ENCODE measurements at places on chromosomes 3 and 15.

DNA sequence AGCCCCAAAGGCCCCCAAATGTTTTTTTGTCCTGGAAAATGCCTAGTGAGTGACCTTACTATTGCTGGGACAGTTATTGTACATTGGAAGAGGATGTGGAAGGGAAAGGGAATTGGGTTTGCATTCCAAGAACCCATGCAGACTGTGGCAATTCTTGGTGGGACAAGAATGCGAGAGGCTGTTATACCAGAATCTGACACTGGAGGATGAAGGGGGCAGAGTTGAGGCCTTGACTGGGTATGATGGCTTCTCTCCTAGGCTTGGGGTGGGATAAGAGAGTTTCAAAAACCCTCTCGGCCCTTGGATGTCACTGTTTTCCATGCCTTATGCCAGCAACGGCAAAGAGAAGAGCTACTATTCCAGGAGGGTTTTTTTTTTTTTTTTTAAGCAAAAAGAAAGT is 25.3 kb downstream of the IL16 start:
- no peaks in the 10 kb centered on the region for H3K4me1 ChIP-seq
- H3K27ac ChIP-seq: no peak overlapping the region
- DNase-seq: no peak
- H3K27me3 ChIP-seq: no peaks in the 10 kb centered on the region

GRCh38 chr15:68730471-68730919 is 90.2 kb downstream of the ANP32A start:
- no peak overlapping the region for H3K4me3 ChIP-seq
- no peak overlapping the region for H3K27ac ChIP-seq
- H3K36me3 ChIP-seq: no peaks in the 10 kb centered on the region
- H3K27me3 ChIP-seq: no peaks in the 10 kb centered on the region
- peaks cover 16% of the 10 kb centered on the region for H3K4me1 ChIP-seq

- peak overlapping the region; percentile 43 for H3K27ac ChIP-seq
- H3K4me3 ChIP-seq: no peak overlapping the region
- H3K36me3 ChIP-seq: no peaks in the 10 kb centered on the region
- no peak for DNase-seq
- peaks cover 10% of the 10 kb centered on the region for H3K4me1 ChIP-seq
- no peaks in the 10 kb centered on the region for H3K27me3 ChIP-seq
These were observed 72.0 kb downstream of the CCR4 start for GRCh38 chr3:33023176-33024136.

- DNase-seq: no peak
- no peaks in the 10 kb centered on the region for H3K27me3 ChIP-seq
These were observed 42.0 kb upstream of the CFAP161 start for GRCh38 chr15:81091889-81092558.

- H3K27ac ChIP-seq: no peak overlapping the region
- no peak overlapping the region for H3K4me3 ChIP-seq
- no peak for DNase-seq
- no peaks in the 10 kb centered on the region for H3K36me3 ChIP-seq
- H3K27me3 ChIP-seq: no peaks in the 10 kb centered on the region
These were observed 30.8 kb downstream of the B3GNT5 start for GRCh38 chr3:183283886-183284285.

DNA sequence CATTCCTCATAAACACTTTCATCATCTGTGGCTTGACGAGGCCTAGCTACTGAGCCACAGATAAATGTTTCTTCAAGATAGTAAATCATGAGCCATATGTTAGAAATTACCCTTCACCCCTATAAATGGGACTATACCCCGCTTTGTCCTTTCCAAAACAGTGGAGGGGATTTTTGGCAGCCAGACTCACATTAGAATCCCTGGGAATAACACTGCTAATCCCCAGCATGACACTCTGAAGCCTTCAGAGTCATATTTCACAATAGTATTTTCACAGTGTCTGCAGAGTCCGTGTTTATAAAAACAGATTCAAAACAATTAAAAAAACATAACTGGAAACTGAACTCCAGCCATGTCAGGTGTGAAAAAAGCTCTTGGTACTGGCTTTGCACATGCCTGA is 271.6 kb downstream of the ERC2 start:
- no peaks in the 10 kb centered on the region for H3K27me3 ChIP-seq
- H3K4me1 ChIP-seq: no peaks in the 10 kb centered on the region
- no peak overlapping the region for H3K27ac ChIP-seq
- no peaks in the 10 kb centered on the region for H3K36me3 ChIP-seq
- no peak overlapping the region for H3K4me3 ChIP-seq

GRCh38 chr3:16177962-16178627 is 3.6 kb downstream of the GALNT15 start:
- no peaks in the 10 kb centered on the region for H3K36me3 ChIP-seq
- no peaks in the 10 kb centered on the region for H3K4me1 ChIP-seq
- no peak overlapping the region for H3K4me3 ChIP-seq
- H3K27me3 ChIP-seq: no peaks in the 10 kb centered on the region
- no peak overlapping the region for H3K27ac ChIP-seq

DNA sequence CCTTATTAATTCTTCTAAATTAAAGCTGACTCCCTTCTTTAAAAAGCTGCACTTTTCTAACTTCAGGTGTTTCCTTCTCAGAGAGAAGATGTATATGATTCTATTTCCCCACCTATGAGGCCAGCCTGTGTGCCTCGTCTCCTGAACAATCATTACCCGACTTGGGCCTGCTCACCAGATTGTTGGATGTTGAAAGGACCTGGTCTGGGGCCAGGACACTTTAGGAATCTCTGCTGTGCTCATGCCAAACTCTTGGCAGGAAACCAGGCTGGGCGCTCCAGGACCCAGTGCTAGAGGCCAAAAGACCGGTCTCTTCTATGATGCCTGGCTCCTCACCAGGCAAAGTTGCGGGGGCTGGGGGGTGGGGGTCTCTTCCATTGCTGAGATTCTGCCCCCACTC is 16.9 kb upstream of the LRRC31 start:
- H3K36me3 ChIP-seq: no peaks in the 10 kb centered on the region
- no peak overlapping the region for H3K4me3 ChIP-seq
- no peaks in the 10 kb centered on the region for H3K27me3 ChIP-seq
- DNase-seq: no peak
- H3K27ac ChIP-seq: no peak overlapping the region

GRCh38 chr3:23241256-23241655 is 38.1 kb downstream of the UBE2E2 start:
- no peak overlapping the region for H3K27ac ChIP-seq
- no peaks in the 10 kb centered on the region for H3K27me3 ChIP-seq
- H3K36me3 ChIP-seq: no peaks in the 10 kb centered on the region
- no peak overlapping the region for H3K4me3 ChIP-seq
- H3K4me1 ChIP-seq: no peaks in the 10 kb centered on the region

DNA sequence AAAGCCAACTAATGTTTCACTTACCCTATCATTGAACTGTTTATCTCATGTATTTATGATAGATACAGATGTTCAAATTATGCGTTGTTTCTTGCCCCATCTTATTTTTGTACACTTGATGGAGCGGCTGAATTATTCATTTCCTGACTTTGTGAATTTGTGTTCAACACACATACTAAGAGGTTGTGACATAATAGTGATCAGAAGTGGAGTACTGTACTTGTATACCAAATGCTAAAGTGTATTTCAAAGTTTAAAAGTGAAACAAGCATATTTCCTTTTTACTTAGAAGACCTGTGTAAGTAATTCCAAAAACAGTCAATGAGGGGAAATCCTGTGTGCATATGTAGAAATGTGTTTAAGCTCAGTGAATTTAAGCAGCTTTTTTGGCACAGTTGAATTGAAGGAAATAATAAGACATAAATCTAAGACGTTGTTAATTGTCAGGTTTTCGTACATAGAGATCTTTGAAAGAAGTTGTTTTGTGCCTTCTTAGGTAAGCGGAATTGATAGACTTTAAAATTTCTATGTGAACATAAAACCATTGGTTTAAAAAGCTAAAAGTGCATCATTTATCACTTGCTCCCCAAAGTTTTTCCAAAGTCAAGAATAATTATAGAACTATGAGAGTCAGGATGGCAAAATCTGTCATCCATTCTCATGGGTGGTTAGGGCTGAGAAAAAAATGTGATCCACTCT is 1.9 kb downstream of the NFKBIZ start:
- no peaks in the 10 kb centered on the region for H3K27me3 ChIP-seq
- H3K4me3 ChIP-seq: peak overlapping the region; percentile 96
- peak overlapping the region; percentile 61 for H3K27ac ChIP-seq
- H3K4me1 ChIP-seq: peaks cover 57% of the 10 kb centered on the region
- DNase-seq: no peak

DNA sequence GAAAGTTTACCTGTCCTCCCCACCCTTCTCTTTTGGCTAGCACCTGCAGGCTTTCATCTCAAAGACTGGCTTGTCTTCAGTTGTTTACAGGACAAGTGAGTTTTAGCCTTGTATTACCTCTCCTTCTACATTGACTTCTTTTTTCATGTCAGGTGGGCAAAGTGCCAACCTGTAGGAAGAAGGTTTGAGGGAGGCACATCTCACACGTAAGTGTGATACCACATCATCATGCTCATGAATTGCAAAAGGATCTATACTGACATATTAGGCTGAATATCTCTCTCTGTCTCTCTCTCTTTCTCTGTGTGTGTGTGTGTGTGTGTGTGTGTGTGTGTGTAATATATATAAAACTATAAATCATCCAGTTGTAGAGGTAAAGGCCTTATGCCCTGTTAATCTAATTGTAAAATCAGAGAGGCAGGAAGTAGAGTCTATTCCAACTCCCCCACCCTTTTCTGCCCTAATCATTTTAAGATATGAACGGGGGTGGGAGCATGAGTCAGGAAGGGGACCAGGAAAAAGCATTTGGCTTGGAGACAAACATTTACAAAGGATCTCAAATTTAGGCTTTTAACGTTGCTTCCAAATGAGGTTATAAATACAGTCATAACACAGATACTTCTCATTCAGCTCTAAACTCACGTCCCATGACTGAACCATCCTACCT is 107.0 kb upstream of the PFN2 start:
- no peak for DNase-seq
- H3K36me3 ChIP-seq: no peaks in the 10 kb centered on the region
- no peak overlapping the region for H3K27ac ChIP-seq
- H3K4me1 ChIP-seq: no peaks in the 10 kb centered on the region
- H3K27me3 ChIP-seq: no peaks in the 10 kb centered on the region

DNA sequence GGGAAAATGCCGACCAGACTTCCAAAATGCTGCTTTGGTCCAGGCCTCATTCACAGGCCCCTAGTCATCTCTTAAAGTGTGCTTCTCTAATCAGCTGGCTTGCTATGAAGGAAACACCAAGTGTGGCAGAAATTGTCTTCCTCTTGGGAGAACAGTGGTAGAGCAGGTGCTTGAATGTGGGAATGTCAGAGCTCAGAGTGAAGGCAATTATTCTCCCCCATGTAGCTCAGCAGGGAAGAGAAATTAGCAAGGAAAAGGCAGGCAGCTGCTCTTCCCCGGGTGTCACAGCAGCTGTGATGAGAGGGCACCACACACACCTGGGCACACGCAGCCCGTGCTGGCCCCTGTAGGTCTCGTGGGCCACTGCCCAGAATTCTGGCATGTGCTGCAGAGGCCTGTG is 358.5 kb downstream of the WDR72 start:
- DNase-seq: no peak
- H3K27me3 ChIP-seq: no peaks in the 10 kb centered on the region
- no peaks in the 10 kb centered on the region for H3K4me1 ChIP-seq
- no peaks in the 10 kb centered on the region for H3K36me3 ChIP-seq
- H3K27ac ChIP-seq: no peak overlapping the region

DNA sequence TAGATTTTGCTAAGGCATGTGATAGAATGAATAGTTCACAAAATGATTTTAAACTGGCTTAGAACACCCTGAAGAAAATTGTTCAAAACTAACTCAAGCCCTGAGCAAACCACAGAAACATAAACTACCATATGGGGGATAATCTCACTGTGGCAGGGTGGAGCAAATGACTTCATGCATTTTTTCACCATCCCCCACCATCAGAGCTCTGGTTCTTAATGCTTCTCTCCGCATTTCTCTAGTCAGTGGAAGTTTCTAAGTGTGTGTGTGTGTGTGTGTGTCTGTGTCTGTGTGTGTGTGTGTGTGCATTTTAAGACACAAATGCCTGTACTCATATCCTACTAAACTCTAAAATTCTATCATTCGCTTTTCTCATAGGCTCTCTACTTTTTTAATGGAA is 107.1 kb upstream of the PHLDB2 start:
- DNase-seq: no peak
- H3K4me3 ChIP-seq: no peak overlapping the region
- H3K36me3 ChIP-seq: no peaks in the 10 kb centered on the region

GRCh38 chr3:86771741-86772512 is 219.0 kb downstream of the VGLL3 start:
- no peaks in the 10 kb centered on the region for H3K4me1 ChIP-seq
- no peak for DNase-seq
- H3K36me3 ChIP-seq: no peaks in the 10 kb centered on the region
- no peak overlapping the region for H3K27ac ChIP-seq
- H3K27me3 ChIP-seq: no peaks in the 10 kb centered on the region
- no peak overlapping the region for H3K4me3 ChIP-seq

DNA sequence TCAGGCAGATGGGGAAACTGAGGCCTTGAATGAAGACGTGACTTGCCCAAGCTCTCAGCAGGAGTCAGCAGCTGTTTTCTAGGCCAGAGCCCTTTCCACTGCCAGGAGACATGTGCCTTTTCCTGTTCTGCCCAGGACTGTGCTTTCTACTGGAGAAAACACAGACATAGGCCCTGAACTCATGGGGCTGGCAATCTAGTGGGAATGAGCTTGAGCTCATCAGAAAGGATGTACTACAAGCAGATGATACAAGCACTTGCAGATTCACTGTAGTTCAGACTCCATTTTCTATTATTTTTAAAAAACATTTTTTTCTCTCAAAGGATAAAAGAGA is 14.4 kb downstream of the MASP1 start:
- no peaks in the 10 kb centered on the region for H3K27me3 ChIP-seq
- no peaks in the 10 kb centered on the region for H3K36me3 ChIP-seq
- H3K4me3 ChIP-seq: no peak overlapping the region
- DNase-seq: no peak

DNA sequence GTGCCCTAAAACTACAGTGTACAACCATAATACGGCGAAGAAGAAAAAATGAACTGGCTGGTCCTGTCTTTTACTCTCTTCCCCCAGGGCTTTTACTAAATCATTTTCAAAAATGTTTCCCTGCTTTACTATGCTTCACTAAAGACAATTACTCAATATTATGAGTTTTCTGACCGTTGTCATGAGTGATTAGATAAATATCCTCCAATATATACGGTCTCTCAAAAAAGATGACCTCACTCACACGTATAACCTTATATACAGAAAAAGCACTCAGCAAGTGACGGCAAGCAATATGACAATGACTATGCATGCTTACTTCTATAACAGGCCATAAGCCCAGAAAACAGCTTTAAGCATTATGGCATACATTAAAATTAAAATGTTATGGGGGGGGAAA is 60.5 kb downstream of the TBL1XR1 start:
- H3K4me1 ChIP-seq: peaks cover 16% of the 10 kb centered on the region
- H3K27me3 ChIP-seq: no peaks in the 10 kb centered on the region
- H3K36me3 ChIP-seq: no peaks in the 10 kb centered on the region
- no peak overlapping the region for H3K4me3 ChIP-seq
- peak overlapping the region; percentile 53 for H3K27ac ChIP-seq
- no peak for DNase-seq

GRCh38 chr3:112498914-112499711 is at the start of gene BTLA:
BTLA (minus strand) TSS chr3:112499472; CDS start chr3:112499358, 114 bp downstream.
- no peaks in the 10 kb centered on the region for H3K4me1 ChIP-seq
- H3K27ac ChIP-seq: no peak within 1 kb of the TSS
- H3K4me3 ChIP-seq: no peak within 1 kb of the TSS
- no peaks in the 10 kb centered on the region for H3K36me3 ChIP-seq
- no peaks in the 10 kb centered on the region for H3K27me3 ChIP-seq

GRCh38 chr15:80615361-80615736 is 79.8 kb upstream of the ABHD17C start:
- H3K27me3 ChIP-seq: no peaks in the 10 kb centered on the region
- H3K4me3 ChIP-seq: no peak overlapping the region
- DNase-seq: no peak
- H3K36me3 ChIP-seq: no peaks in the 10 kb centered on the region
- H3K27ac ChIP-seq: no peak overlapping the region

- no peaks in the 10 kb centered on the region for H3K36me3 ChIP-seq
- H3K27me3 ChIP-seq: no peaks in the 10 kb centered on the region
- H3K4me3 ChIP-seq: no peak overlapping the region
- no peak overlapping the region for H3K27ac ChIP-seq
These were observed 326.4 kb upstream of the NAALADL2 start for GRCh38 chr3:174532776-174533175.

All from Caco-2 (cell line).